ENCODE measurements at places on chromosomes 6 and 20.

DNA sequence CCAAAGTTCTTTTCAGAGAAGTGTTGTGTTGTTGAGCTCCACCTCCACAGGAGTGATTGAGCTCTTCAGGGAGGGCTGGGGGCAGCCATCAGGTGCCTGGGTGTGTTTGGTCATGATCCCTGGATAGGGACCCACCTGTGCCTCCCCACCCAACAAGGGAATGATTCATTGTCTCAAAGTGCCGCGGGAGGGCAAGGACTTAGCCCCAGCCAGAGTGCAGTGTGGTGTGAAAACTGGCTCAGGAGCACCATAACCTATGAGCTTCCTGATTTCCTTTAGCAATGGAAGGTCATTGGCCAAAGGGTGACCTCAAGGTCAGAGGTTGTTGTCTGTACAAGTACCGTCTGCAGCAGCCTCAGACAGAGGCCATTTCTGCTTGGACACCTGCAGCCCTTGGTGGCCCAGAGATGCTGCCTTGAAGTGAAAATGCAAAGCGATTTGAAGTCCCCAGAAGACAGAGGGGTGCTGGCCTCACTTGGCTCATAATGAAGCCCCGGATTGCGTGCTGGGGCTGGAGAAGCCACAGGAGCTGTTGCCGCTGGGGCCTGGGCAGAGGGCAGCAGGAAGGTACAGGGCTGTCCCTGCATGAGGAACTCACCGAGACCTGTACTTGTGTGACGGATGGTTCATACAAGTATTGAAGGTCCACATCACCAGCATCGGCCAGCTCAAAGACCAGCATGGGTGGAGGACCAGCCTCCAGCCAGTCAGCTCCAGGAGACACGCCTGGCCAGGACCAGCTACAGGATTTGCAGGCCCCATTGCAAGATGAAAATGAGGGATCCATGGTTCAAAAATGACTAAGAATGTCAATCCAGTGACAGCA, 100.6 kb upstream of the DUSP22 start:
- peaks cover 3% of the 10 kb centered on the region for H3K27me3 ChIP-seq
- H3K4me3 ChIP-seq = no peak overlapping the region
- peaks cover 73% of the 10 kb centered on the region for H3K4me1 ChIP-seq
- H3K27ac ChIP-seq = no peak overlapping the region

GRCh38 chr20:58459058-58459750, 56.0 kb downstream of the APCDD1L start:
- peaks cover 1% of the 10 kb centered on the region for H3K36me3 ChIP-seq
- H3K27me3 ChIP-seq = peaks cover 5% of the 10 kb centered on the region
- no peak for DNase-seq
- H3K4me3 ChIP-seq = no peak overlapping the region

DNA sequence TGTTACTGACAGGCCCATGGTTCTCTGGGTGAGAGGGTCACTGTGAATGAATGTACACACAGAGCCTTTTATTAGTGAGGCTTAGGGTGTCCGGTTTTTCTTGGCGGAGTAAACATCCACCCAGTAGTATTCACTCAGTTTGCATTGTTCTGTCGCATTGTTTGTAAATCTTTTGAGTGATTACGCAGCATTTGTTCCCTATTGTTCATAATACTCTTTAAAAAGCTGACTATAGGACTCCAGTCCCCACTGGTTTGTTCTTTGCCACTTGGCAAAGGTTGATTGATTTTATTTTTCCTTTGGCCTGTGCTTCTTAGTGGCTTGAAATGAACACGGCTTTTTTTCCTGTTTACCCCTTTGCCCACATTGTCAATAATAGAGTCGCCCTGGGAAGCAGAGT, 130.1 kb upstream of the ESR1 start:
- no peak overlapping the region for H3K27ac ChIP-seq
- peaks cover 4% of the 10 kb centered on the region for H3K27me3 ChIP-seq
- no peaks in the 10 kb centered on the region for H3K36me3 ChIP-seq
- no peak for DNase-seq
- H3K4me3 ChIP-seq = no peak overlapping the region
- peaks cover 14% of the 10 kb centered on the region for H3K4me1 ChIP-seq

DNA sequence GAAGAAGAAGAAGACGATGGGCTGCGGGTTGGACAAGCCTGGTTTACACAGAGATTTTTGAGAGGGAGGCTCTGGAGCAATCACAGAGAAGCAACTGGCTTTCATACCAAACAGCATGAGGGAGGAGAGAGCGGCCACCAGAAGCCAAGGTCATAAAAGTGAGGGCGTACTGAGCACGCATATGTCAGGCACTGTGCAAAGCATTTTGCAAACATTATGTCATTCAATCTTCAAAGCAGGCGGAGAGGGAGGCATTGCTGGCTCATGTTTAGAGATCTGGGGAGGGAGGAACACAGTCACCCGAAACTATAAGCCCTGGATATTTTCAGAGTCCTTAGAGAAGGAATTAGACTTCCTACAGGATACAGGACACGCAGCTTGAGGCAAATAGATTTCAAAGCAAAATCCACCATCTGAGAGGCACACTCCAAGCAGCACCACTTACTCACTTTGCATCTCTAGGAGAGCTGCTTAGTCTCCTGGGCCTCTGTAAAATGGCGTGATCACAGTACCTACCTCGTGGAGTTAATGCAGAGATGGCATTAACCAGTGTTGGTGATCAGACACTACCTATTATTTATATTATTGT, 24.6 kb downstream of the RAMACL start:
- DNase-seq = no peak
- H3K4me1 ChIP-seq = peaks cover 4% of the 10 kb centered on the region
- H3K4me3 ChIP-seq = no peak overlapping the region
- no peak overlapping the region for H3K27ac ChIP-seq

- H3K4me3 ChIP-seq = no peak overlapping the region
- no peaks in the 10 kb centered on the region for H3K4me1 ChIP-seq
- no peak for DNase-seq
- H3K27me3 ChIP-seq = no peaks in the 10 kb centered on the region
- no peaks in the 10 kb centered on the region for H3K36me3 ChIP-seq
- no peak overlapping the region for H3K27ac ChIP-seq
Measured at GRCh38 chr20:40197691-40198090, 491.3 kb downstream of the MAFB start.

- no peak overlapping the region for H3K27ac ChIP-seq
- no peak for DNase-seq
- H3K4me3 ChIP-seq = no peak overlapping the region
Measured at GRCh38 chr20:42441196-42441863, 748.4 kb downstream of the PTPRT start.

- peak overlapping the region; percentile 99 for H3K4me3 ChIP-seq
- peaks cover 7% of the 10 kb centered on the region for H3K36me3 ChIP-seq
- peak overlapping the region; percentile 97 for H3K27ac ChIP-seq
- H3K27me3 ChIP-seq = peaks cover 2% of the 10 kb centered on the region
- H3K4me1 ChIP-seq = peaks cover 34% of the 10 kb centered on the region
Measured at GRCh38 chr6:20400456-20401204, 1.0 kb upstream of the E2F3 start.

GRCh38 chr6:26195376-26195923, 108.2 kb downstream of the HFE start:
- H3K4me1 ChIP-seq = peaks cover 45% of the 10 kb centered on the region
- H3K27ac ChIP-seq = peak overlapping the region; percentile 95
- DNase-seq = peak; percentile 82
- H3K4me3 ChIP-seq = peak overlapping the region; percentile 92

GRCh38 chr20:32325706-32326503, 32.2 kb upstream of the ASXL1 start:
- no peak for DNase-seq
- peaks cover 26% of the 10 kb centered on the region for H3K36me3 ChIP-seq
- no peak overlapping the region for H3K4me3 ChIP-seq
- H3K27me3 ChIP-seq = no peaks in the 10 kb centered on the region

- no peak for DNase-seq
- no peaks in the 10 kb centered on the region for H3K27me3 ChIP-seq
- peaks cover 57% of the 10 kb centered on the region for H3K36me3 ChIP-seq
- H3K4me3 ChIP-seq = peak overlapping the region; percentile 57
- peaks cover 72% of the 10 kb centered on the region for H3K4me1 ChIP-seq
Measured at GRCh38 chr20:431012-431904, 23.2 kb downstream of the RBCK1 start.

DNA sequence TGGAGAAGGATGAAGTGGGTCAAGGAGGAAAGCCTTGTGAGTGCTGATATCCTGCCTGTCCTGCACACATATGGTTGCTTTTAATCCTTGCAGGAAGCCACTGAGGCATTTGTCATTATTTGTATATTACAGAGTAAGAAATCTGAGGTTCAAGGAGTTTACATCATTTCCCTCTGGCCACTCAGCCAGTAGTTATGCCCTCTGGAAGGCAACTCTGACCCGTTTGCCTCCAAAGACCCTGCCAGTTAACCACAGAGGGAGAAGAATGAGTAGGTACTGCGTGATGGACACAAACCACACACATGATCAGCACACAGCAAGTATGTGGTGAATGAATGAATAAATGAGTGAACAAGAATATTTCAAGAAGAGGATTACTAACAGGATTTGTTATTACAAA, 7.9 kb upstream of the FAM210B start:
- peaks cover 22% of the 10 kb centered on the region for H3K27me3 ChIP-seq
- H3K36me3 ChIP-seq = no peaks in the 10 kb centered on the region
- no peak overlapping the region for H3K4me3 ChIP-seq
- DNase-seq = no peak
- no peaks in the 10 kb centered on the region for H3K4me1 ChIP-seq

GRCh38 chr20:58742668-58743566, 50.3 kb downstream of the NPEPL1 start:
- H3K27me3 ChIP-seq = peaks cover 20% of the 10 kb centered on the region
- no peaks in the 10 kb centered on the region for H3K4me1 ChIP-seq
- H3K36me3 ChIP-seq = no peaks in the 10 kb centered on the region

GRCh38 chr6:56913285-56914074, 41.4 kb upstream of the BEND6 start:
- H3K27ac ChIP-seq = no peak overlapping the region
- H3K36me3 ChIP-seq = no peaks in the 10 kb centered on the region
- no peak for DNase-seq

DNA sequence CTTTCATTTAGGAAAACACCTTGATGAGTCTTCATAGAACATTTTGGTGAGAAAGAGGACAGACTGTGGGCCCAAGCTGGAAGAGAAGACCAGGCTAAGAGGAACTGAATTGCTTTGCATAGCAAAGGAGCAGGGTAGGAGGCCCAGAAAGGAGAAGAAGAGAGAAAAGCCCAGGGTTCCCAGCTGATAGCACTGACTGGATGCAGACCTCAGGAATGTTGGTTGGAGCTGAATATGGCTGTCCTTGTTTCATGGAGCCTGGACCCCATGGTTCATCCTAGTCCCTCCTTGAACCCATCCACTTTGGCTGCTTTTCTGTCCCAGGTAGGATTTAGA, 18.0 kb upstream of the ZFAND3 start:
- H3K4me3 ChIP-seq = no peak overlapping the region
- peaks cover 21% of the 10 kb centered on the region for H3K27me3 ChIP-seq
- peaks cover 6% of the 10 kb centered on the region for H3K4me1 ChIP-seq
- no peaks in the 10 kb centered on the region for H3K36me3 ChIP-seq

DNA sequence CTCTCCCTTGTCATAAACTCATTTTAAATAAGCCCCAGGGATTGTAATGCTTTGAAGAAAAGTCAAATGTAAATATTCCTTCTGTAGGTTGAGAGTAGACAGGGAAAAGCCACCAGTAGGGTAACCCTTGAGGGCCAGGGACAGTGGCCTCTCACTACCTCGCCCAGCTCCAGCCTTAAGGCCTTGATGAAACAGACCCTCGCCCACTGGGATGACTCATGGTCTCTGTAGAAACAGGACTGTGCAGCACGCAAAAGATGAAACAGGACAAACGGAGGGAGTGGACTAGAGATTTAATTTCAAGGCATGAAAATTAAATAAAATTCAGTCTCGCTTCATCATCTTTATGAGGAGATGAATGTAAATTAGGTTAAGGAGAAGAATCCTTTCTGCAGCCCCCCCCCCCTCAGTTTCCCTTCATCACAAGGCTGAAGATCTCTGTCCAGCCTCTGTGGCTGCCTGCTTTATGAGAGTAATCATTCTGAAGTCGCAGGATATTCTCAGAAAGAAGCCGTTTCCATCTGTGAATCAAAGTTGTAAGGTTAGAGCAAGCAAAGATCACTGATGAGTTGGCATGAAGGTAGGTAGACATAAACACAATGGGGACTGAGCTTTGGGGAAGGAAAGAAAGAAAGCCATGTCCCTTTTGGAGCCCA, 60.4 kb downstream of the TMEM200A start:
- no peak overlapping the region for H3K27ac ChIP-seq
- no peak overlapping the region for H3K4me3 ChIP-seq
- H3K36me3 ChIP-seq = no peaks in the 10 kb centered on the region
- H3K4me1 ChIP-seq = no peaks in the 10 kb centered on the region
- no peak for DNase-seq

DNA sequence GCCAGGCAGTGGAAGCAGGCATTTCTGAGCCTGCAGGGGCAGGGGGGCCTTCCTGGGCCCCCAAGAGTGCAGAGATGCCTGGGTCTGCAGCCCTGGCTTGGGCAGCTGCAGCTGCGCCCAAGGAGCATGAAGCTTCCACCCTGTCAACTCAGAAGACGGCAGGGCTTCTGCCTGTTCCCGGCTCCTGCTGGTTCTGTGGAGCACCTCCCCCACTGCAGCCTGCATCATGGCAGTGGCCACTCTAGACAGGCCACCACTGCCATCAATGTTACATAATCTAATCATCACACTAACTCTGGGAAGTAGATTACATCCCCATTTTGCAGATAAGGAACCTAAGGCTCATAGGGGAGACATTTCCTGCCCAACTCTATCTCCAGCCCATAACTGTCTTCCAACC, 21.1 kb upstream of the TOP1 start:
- H3K27me3 ChIP-seq = no peaks in the 10 kb centered on the region
- peaks cover 68% of the 10 kb centered on the region for H3K4me1 ChIP-seq
- peak overlapping the region; percentile 47 for H3K4me3 ChIP-seq
- H3K27ac ChIP-seq = peak overlapping the region; percentile 80
- H3K36me3 ChIP-seq = peaks cover 6% of the 10 kb centered on the region
- DNase-seq = no peak

- H3K36me3 ChIP-seq = no peaks in the 10 kb centered on the region
- H3K27ac ChIP-seq = no peak overlapping the region
- H3K27me3 ChIP-seq = no peaks in the 10 kb centered on the region
- no peak overlapping the region for H3K4me3 ChIP-seq
- no peak for DNase-seq
Measured at GRCh38 chr6:76166297-76166696, 93.8 kb upstream of the IMPG1 start.

DNA sequence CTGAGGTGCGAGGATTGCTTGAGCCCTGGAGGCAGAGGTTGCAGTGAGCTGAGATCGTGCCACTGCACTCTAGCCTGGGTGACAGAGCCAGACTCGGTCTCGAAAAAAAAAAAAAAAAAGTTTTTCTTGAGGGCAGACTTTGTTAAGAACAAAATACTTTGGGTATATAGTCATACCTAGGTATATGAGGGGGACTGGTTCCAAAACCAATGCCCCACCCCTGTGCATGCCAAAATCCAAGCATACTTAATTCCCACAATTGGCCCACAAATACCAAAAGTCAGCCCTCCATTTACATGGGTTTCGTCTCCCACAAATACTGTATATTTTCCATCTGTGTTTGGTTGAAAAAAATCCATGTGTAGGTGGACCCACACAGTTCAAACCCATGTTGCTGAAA, 119.9 kb downstream of the INSM1 start:
- peaks cover 74% of the 10 kb centered on the region for H3K4me1 ChIP-seq
- peak overlapping the region; percentile 85 for H3K27ac ChIP-seq
- peaks cover 45% of the 10 kb centered on the region for H3K36me3 ChIP-seq
- peak overlapping the region; percentile 60 for H3K4me3 ChIP-seq

Measured in activated T-helper 1 cell treated with anti-CD3 and anti-CD28 coated beads, Interleukin-12 subunit alpha, Interleukin-12 subunit beta, Interleukin-2, Interleukin-4 antibody, amounts not matched to agents 30 ng/mL and 10 ng/mL and 1 ng/mL, durations not matched to agents 14 hours and 24 hours and 36 hours (primary cell).